ENCODE measurements at places on chromosomes 5 and 9.

GRCh38 chr5:152638996-152639552, 234.0 kb upstream of the NMUR2 start:
- no peak for DNase-seq

DNA sequence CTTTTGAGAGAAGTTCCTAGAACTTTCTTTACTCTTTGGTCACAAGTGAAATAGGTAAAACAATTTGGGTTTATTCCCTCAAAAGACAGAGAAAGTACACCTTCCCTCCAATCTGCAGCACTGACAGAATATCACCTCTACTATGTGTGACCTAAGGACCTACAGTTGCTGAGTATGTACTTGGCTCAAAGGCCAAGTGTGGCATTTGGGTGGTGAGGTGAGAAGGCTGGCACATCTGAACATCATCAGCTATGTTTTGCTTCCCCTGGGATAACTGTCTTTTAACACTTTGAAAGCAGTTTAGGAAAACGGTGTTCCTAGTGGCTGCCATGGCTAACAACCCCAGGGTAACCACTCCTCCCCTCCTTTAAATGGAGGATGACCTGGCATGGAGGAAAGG, 17.6 kb downstream of the MIER3 start:
- no peak for DNase-seq

DNA sequence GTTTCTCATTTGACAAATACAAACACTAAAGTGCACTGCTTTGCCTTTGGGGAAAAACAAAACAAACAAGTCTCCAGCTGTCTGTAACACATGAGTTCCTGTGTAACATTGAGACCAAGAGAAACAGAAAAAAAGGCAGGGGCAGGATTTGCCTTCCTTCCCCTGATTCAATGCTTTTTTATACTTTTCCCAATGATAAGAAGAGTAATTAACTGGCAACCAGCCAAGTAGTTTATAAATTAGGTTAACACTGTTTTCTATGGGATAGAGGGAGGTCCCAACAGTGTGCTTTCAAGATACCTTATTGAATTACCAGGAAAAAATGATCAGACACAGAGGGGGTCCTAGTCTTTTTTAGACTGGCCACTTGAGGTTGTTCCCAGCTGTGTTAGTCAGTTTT, 346.8 kb downstream of the TRIM36 start:
- no peak for DNase-seq

DNA sequence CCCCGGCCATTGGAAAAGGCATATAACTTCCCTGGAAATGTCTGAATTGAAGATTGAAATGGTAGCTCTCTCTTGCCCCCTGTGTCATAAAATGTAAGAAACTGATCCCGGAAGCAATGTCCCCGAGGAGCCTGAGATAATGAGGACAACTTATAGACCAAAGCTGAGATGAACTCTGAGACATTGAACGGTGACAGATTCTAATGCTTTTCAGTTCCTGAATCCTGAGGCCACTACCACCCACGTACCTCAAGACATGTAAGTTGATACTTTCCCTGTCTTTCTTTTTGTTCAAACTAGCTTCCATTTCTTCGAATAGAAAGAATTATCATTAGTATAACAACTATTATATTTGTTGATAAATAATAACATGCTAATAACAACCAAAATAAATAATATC, 51.0 kb downstream of the KIF4B start:
- no peak for DNase-seq

DNA sequence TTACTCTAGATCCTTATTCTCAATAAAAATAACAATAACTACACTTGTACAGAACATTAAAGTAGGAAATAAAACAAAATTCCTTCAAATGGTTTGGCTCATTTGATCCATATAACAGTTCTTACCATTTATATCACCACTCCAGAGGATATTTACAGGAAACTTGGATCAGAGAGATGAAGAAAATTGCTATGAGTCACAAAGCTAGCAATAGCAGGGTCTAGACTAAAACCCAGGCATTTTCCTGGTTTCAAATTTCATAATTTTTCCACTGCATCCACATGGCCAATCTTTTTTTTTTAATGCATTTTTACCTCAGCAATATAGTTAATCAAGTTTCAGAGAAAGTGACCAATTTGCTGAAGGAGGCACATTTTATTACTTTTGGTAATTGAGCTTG, 299.2 kb downstream of the ELAVL2 start:
- no peak for DNase-seq

GRCh38 chr5:87392801-87393200, 19.9 kb downstream of the CCNH start:
- no peak for DNase-seq

Data from iPS DF 6.9 (cell line).